Right ventricle myocardium superior (tissue), 1 donor: ENCODE measurements at places on chromosomes 4 and X. TPM values are rescaled to one million over a fixed set of nuclear protein-coding genes. Genes with fewer than 3 reads are reported as not detected.

Gene RHOXF2B
- total RNA-seq = not detected

Gene MAGEA4
- not detected for total RNA-seq

Gene IL2
- total RNA-seq = not detected

Gene CSAG1
- total RNA-seq = not detected

Gene HSFX1
- total RNA-seq = 1.9 TPM

Gene CFAP47
- total RNA-seq = not detected

Gene PCDH18
- total RNA-seq = 5.0 TPM
